ENCODE measurements at places on chromosomes 5 and 9.

GRCh38 chr9:30967476-30967875 lies 1417.0 kb upstream of the ACO1 start:
- DNase-seq, result peak; percentile 31

DNA sequence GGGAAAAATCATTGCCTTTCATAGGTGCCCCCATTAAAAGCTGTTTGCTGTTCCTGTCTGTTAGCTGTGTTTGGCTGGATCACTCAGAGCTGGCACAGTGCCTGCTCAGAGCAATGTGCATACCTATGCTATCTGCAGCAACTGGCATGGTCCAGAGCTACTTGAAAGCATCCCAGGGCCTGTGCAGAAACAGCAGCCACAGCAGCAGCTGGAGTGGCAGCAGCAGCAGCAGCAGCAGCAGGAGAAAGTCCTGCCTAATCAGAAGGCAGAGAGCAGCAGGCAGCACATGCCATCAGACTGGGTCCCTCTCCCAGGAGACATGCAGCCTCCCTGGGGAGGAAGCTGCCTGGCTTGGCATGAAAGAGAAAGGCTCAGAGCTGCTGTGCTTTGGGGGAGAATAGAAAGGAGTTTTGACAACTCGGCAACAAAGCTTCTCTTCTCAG lies 243.8 kb upstream of the WWC1 start:
- no peak for DNase-seq

DNA sequence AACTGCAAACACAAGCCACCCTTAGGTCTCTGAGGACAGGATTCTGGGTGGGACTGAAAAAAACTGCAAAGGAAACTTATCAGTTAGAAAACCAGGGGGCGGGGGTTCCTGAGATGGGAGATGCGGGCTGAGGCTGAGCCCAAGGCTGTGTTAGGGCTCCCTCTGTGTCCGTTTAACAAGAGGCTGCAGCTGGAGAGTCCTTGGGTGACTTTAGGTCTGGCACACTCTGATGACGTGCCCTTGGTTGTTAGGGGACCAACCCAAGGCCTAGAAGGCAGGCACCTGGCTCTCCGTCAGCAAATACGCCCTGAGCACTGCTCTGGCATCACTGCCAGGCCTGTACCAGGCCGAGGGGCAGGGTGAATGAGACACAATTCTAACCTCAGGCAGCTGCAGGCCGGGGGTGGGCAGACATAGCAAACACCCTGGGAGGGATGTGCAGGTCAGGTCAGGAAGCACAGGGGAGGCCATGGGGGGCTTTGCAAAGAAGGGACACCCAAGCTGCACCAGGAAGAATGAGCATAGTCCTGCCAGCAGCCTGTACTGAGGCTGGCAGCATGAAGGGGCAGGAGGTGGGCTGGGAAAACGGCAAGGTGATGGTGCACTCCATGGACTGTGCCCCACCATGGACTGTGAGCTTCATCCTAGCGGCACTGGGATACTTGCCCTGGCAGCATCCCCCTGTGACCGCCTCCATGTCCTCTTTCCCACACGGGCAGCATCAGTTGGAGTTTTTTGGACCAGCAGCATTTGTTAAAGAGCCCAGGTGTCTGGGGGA lies 137.9 kb downstream of the GABBR2 start:
- DNase-seq, result no peak

GRCh38 chr5:118327389-118327788 lies 661.0 kb downstream of the DTWD2 start:
- DNase-seq, result no peak

GRCh38 chr9:19922476-19923118 lies 133.8 kb upstream of the SLC24A2 start:
- DNase-seq, result peak; percentile 84
